Hematopoietic multipotent progenitor cell treated with erythropoietin and hydrocortisone succinate and interleukin-3 and kit ligand, for 8 days (in vitro differentiated cells): ENCODE measurements at places on chromosomes 2 and 18.

- no peak for DNase-seq
Measured at GRCh38 chr2:241565411-241565810, 6.9 kb downstream of the BOK start.

GRCh38 chr2:13000664-13001363 is 284.1 kb downstream of the TRIB2 start:
- DNase-seq = no peak

DNA sequence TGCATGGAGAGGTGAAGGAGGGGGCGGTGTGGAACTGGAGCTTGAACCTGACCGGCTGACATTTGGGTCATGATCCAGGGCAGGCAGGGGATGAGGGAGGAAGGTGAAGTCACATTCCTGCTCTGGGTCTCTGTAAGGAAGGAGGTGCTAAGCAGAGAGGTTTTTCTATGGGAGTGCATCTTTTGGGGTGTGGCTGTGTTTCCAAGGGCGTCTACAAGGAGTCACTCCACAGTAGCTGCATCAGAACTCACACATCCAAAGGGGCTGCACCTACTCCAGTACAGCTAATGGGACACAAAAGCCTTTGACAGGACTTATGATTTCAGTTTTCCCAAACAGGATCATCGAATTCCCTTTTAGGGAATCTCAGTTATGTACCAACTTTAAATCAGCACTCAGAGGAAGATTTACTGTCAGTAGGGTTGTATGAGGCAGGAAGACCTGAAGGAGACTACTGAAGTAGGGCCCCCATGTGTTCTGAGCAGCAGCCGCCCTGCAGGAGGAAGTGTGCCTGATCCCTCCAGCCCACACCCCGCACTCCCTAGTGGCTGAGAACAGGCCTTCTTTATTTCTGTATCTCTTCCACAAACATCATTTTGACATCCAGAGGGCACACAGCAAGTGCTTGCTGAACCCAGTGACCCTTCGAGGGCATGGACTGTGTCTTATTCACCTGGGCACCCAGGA is 137.2 kb downstream of the CELF4 start:
- DNase-seq = no peak

DNA sequence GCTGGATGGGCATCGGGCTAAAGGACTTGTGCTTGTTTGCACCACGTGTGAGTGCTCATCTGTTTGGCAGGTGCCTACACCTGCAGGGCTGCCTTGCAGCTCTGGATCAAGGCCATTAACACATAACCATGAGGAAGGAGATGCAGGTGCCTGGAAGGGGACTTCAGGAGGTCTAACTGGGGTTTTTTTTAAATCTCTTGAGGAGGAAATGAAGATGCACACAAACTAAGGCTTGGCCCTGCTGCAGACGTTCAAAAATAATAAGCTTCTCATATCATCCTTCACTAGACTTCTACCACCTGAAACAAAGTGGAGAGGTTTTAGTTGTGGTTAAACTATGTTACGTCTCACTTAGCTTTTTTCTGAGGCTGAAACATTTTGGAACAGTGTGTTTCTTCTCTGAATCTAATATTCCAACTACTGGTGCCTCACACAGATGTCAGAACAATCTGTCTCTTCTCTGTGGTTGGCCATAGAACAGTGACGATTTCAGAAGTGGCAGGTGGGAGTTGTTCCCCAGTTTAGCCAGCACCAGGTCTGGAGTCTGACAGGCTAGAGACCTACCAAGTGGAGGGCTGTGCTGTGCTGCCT is 36.5 kb downstream of the BCL2L11 start:
- DNase-seq = no peak

DNA sequence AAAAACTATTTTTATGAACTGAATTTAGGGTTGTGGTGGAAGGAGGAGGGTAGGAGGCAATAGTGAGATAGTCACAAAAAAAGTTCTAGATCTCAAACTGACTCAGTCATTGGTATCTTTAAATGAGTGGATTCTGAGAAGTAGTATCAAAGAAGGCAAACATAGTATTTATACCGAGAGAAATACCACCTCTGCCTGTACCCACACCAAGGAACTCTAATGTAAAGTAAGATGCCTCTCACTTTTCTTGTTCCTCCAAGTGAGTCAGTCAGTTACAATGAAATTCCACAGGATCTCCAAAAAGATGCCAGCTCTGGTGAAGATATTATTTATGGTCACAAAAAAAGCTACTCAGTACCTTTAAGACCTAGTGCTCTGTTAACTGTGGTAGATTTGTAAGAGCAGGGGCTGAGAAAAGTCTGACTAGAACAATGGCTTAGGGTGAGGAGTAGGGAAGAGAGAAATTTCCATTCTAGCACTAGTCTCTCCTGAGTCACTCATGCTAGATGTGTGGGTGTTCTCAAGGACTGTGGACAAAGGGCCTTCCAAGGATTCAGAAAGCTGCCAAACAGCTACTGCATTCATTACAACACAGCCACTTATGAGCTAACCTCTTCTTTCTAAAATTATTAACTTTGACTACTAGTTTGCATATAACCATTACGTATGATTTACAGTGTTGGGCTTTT is 36.3 kb downstream of the YWHAQ start:
- no peak for DNase-seq

- no peak for DNase-seq
Measured at GRCh38 chr2:28401948-28402550, 9.4 kb downstream of the FOSL2 start.

- DNase-seq = no peak
Measured at GRCh38 chr2:176105730-176106580, 1.1 kb upstream of the HOXD11 start.

DNA sequence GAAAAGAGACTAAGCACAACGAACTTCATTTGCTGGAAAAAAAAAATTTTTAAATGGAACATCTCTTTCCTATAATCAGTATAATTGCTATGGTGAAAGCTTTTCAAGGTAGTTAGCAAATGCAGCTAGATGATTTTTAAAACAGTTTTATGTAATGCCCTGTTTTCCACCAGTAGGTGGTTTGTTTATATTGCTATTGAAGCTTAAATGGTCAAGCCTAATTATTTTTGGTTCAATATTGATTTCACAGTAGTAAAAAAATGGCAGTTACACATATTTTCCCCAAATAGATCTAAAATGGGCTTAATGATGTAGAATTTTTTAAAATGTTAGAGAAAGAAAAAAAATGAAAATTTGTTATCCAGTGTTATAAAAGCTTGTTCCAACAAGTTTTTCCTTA is 70.2 kb downstream of the CDH19 start:
- DNase-seq = no peak

GRCh38 chr2:138827426-138828054 is 47.4 kb upstream of the NXPH2 start:
- DNase-seq = peak; percentile 85

DNA sequence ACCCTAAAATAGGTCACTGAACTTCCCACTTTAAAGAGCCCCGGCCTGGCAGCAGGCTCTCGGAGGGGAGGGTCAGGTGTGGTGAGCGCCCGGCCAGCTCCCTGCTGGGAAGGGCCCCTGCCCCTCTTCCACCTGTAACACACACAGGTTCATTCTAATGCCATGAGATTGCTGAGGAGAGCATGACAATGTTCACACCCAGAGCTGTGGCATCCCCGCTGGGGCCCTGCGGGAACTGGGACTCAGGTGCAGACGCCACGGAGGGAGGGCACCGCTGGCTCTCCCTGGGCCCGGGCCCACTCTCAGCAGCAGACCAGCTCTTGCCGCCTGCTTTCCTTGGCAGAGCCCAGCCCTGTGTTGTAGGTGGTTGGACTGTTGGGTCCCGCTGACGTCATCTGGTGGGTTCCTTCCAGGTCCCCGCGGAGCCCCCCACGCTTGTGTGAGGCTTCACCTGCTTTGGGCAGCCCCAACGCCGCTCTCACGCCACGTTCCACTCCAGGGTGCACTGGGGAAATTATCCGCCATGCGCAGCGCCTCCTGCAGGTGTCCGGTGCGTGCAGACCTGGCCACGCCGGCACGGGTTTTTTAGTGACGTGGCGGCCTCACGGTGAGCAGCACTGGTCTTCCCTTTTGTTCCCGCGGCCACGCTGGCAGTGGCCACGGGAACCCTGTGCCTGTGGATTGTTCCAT is 50.4 kb upstream of the KCNG2 start:
- no peak for DNase-seq

DNA sequence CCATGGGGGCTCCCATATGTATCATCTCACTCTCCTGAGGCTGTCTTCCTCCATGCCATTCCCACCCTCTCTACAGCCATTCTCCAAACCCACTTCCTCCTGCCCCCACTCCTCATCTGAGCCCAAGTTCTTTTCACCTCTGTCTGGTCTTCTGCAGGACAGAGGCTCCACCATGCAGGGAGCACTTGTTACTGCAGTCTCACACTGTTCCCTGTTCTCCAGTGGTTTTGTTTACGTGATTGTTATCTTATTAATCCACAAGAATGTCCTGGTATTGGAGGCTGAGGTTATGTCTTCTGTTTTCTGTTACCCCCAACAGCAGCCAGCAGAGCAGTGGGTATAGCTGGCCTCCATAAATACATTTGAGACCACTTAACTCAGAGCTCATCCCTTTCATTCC is 51.4 kb downstream of the PAX8 start:
- DNase-seq = no peak

- no peak for DNase-seq
Measured at GRCh38 chr2:172480301-172481218, 53.2 kb downstream of the ITGA6 start.

DNA sequence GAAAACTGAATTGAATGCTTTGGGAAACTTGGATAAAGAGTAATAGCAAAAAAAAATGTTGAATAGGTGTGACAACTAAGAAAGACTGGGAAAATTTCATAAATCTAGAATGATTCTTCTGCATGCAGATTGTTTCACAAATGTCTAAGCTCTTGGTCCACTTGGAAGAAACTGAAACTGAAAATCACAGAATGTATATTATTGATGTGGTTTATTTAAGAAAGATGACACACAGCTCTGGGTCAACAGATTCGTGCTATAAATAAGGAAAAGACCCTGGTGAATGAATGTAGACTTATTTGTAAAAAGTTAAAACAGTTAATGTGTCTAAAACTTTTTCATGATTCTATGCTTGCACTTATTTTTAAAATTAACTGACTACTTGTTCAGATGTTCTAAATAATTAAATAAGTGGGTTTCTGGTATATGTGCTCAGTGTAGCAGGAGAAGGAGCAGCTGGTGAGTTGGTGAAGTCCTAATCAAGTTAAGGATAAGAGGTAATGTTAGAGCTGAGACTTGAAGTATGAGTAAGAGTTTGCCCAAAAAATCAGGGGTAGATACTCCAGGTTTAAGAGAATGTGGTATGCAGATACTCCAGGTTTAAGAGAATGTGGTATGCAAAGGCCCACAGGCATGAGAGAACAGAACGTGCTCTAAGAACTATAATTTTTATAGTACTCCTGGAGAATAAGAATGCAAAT is 24.5 kb downstream of the UGP2 start:
- no peak for DNase-seq

GRCh38 chr18:26386441-26386840 is 160.2 kb downstream of the TAF4B start:
- no peak for DNase-seq

DNA sequence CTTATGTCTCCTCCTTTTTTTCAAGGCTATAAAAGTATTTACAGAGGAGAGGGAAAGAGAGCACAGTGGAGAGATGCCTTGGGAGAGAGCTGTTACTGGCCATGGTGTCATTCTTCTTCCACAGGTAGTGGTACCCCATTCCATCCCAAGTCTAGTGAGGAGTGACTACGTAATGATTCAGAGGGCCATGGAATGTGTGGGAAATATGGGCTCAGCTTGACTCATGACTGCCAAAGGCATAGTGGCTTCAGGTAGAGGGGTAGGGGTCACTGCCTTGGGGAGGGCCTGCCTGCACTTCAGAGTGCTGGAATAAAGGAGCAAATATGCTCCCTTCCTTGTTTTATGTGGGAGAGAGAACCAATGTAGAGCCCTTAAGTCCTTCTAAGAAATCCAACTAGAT is 620.6 kb downstream of the IRS1 start:
- no peak for DNase-seq

DNA sequence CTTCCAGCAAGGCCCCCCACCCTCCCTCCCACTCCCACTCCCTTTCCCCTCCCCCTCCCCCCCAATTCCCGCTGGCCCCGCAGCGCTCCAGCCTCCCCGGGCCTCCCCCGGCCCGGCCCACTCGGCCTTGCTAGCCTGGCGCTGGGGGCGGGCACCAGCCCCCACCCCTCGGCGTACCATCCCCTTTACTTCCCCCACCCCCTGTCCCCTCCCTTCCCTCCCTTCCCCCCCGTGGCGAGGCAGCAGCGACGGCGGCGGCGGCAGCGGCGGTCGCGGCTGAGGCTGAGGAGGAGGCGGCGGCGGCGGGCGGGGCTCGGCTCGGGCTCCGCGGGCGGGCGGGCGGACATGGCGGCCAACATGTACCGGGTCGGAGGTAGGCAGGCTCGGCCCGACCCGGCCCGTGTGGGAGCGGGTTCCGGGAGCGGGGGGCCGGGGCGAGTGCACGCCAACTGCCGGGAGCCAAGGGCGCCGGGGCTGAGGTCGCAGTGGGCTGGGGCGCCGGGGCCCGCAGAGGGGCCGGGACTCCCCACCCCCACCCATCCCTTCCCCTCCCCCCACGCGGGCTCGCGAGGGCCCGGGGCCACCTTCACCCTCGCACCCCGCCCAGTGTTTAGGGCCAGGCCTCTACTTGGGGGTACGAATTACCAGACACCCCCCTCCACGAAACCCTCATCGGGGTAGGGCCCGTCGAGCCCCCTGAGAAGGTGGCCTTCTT is at the start of gene MTA3:
Gene MTA3 (plus strand): TSS at position 232 of the 715 bp plus-strand sequence. CDS start 114 bp downstream, at position 346.
- peak; percentile 16 for DNase-seq

DNA sequence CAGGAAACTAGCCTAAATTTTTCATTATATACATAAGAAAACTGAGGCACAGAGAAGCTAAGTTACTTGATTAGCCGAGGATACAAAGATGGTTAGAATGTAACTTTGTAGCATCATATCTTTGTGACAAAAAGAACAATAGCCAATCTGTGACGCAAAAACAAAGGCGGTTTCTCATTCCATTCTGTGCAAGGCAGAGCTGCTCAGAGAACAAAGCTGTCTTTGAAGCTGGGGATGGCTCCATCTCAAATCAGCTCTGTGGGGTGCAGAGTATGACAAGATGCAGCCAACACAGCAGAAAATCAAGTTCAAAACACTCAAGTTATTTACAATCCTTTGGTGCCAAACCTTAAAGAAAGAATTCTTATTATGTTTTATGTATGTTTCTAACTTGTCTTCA is 81.9 kb upstream of the VWC2L start:
- no peak for DNase-seq

GRCh38 chr2:68734688-68735525 is at the start of gene ARHGAP25:
Gene ARHGAP25 (plus strand): TSS chr2:68734811. CDS start chr2:68735200, 389 bp downstream.
- DNase-seq = peak; percentile 16

- DNase-seq = no peak
Measured at GRCh38 chr2:213122725-213123124, 28.7 kb downstream of the IKZF2 start.

DNA sequence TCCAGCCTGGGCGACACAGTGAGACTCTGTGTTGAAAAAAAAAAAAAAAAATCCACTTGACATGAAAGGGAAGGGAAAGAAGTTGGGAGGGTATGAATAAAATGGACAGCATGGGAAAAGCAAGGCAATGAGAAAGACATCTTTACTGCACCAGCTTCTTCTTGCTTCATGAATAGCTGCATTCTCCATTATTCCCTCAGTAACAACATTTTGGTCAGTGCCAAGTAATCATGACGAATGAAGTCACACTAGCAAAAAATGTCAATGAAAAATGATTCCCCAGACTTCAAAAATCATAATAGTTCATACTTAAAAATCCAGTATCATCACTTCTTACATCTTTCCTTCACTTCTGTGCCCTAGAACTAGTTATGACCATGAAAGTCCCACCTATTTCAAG is 30.4 kb downstream of the ADAM17 start:
- DNase-seq = no peak
